ENCODE measurements at places on chromosomes 3 and 15.

GRCh38 chr3:108008106-108008505 is 82.7 kb downstream of the CD47 start:
- DNase-seq = no peak

- no peak for DNase-seq
Observed at GRCh38 chr3:31247850-31248562, 284.7 kb upstream of the STT3B start.

DNA sequence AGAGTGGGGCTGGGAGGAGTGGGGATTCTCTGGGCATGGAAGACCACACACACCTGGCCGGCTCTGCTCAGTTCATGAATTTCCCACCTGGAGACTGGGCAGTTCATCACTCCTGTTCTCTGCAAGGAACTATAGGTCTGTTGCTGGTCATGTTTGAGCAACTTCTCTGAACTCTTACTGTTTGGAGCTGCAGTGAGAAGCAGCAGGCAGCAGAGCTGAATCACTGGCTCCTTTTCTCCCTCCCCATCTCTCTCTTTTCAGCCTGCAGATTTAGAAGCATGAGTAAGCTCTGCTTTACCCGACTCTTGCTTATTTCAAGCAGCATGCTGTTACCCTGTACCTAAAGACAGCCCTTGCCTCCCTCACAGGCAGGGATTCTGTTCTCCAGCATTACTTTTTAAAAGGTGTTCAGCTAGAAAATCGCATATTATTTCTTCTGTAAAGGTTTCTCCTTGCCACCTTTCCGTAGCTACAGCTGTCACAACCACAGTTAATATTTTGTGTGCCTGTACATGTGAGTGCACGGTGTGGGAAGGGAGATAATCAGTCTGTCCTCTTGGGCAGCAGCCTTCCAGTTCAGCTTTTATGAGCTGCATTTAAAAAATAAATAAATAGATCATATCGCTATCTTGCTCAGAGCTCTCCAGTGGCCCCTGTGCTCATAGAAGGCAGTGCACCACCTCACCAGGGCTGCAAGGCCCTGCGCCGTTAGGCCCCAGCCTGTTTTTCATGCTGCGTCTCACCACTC is 131.6 kb downstream of the CHCHD6 start:
- peak; percentile 25 for DNase-seq

GRCh38 chr3:140871022-140871421 is 70.6 kb upstream of the SLC25A36 start:
- no peak for DNase-seq

GRCh38 chr3:69691860-69692259 is 47.4 kb upstream of the MITF start:
- no peak for DNase-seq

All from hypothalamus (tissue), 51 donors.